Epithelial cell of proximal tubule (primary cell): ENCODE measurements at places on chromosomes 5 and 9. TPM values are rescaled to one million over a fixed set of nuclear protein-coding genes. Genes with fewer than 3 reads are reported as not detected.

Gene KIF12
- 13.5 and 39.3 TPM in 2 replicates for total RNA-seq

Gene CNOT8
- total RNA-seq: 59.5 and 74.7 TPM in 2 replicates

Gene LECT2
- not detected in 2 replicates for total RNA-seq

Gene TMC1
- not detected in 2 replicates for total RNA-seq

DNA sequence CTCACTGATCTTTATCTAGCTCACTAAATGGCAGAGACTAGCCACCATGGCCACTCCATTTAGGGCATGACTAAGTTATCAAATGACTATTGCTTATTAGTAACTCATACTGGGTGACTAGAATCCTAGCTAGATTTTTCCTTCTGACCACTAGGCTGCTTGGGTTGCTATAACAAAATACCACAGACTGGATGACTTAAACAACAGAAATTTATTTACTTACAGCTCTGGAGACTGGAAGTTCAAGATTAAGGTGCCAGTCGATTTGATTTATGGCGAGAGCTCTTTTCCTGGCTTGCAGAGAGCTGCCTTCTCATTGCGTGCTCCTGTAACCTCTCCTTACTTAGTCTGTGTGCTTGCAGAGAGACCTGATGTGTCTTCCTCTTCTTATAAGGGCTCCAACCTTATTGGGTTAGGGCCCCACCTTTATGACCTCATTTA lies 55.0 kb upstream of the APC start:
- no peak for DNase-seq

DNA sequence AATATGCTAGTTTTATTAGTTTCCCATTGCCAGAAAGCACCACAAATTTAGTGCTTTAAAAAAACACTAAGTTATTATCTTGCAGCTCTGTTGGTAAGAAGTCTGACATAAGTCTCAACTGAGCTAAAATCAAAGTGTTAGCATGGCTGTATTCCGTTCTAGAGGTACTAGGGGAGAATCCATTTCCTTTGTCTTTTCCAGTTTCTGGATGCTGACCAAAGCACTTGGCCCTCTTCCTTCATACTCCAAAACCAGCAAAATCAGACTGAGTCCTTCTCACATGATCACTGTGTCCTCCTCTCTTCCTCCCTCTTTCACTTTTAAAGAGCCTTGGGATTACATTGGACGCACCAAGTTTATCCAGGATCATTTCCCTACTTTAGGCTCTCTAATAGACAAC lies 9.5 kb downstream of the CDH18 start:
- no peak for DNase-seq

DNA sequence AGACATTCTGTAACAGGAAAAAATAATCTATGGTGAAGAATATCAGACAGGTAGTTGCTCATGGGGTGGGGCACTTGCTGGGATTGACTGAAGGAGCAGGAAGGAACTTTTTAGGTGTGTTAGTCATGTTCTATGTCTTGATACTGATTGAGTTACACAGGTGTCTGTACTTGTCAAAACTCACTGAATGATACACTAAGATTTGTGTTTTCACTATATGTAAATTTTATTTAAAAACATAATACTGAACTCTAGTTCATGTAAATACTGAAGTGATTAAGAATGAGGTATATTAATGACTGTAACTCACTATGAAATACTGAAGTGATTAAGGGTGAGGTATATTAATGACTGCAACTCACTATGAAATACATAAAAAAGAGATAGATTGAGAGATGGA lies 28.5 kb downstream of the IL6ST start:
- DNase-seq: no peak

- no peak for DNase-seq
These were observed 25.9 kb upstream of the ASPN start for GRCh38 chr9:92508018-92508820.

- DNase-seq: no peak
These were observed 82.8 kb upstream of the TAS2R1 start for GRCh38 chr5:9712911-9713310.

DNA sequence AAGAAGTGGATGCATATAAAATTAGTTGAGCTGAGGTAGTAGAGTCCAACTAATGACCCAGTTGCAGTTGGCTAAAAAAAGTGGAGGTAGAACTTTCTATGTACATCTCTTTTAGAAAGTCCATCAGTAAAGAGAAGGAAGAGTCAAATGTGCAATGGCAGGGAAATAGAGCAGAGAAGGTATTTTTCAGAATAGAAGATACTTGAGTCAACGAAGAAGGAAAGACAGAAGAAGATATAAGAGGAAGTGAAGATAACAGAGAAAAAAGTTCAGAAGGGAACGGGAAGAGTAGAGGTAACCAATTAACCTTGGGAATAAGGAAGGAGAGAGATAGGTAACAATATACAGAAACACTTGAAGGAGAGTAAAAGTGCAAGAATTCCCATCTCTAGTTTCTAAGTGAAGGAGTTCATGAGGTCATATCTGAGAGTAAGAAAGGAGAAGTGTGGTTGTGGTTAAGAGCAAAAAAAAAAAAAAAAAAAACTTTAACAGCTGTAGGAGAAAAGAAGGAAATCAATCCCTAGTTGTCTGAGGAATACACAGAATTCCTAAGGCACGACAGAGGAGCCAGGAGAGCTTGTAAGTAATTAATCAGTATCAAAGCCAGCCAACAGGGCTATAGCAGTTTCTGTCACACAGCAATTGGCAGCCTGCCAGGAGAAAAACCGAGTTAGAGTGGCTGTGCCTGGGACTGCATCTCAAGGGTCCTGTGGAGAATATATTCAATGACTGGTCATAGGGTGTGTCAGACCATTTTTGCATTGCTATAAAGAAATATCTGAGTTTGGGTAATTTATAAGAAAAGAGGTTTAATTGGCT lies 61.0 kb downstream of the ARL15 start:
- no peak for DNase-seq

DNA sequence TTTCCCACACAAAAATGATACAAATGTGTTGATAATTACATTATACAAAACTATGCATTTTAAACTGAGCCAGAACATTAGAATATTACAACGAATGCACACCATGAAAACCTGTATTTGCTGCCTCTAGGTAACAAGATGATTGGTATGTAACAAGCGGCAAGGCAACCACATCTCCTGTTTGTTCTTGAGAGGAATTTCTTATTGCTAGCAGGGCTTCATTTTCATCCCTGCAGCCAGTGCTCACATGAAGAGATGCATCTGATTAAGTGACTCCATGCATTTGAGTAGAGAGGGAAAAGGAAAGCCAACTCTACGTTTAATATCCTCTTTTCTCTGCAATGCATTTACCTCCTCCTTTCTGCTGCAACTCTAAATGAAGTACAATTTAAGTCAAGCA lies 36.6 kb downstream of the FRMD3 start:
- no peak for DNase-seq

DNA sequence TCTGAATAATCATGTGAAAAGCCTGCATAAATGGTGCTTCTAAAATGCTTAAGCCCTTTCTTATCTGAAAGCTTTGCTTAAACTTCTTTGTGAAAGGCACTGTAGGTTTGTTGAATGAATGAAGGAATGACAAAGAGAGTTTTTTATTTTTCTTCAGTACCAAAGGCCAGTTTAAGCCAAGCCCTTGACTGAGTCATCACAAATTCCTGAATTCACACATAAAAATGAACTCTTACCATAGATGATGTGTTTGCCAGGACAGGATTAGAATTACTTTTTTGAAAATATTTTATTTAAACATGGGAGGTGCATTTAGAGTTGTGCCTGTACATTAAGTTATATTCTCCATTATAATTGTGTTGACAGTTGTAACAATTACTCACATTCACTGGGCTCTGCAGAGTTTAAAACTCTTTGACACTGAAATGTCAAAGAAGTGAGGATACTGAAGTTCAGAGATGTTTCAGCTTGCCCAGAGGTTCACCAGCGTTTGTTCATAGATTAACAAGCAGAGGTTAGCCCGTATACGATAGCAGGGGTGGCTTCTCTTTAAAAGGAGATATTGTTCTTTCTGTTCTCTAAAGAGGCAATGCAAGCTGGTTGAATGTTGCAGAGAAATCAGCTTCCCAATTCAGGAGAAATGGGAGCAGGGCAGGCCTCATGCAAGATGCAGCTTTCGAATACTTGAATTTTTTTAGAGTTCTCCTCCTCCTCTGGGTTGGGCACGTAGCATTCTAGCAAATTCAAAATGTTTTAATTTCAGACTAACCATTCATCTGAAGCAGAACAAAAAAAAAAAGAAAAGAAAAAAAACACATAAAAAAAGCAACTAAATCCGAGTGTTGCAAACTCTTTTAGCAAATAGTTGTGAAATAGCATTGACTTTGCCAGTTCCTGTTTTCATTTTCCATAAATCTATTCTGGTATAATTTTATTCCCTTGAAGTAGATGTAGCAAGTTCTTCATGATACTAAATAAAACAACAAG lies 358.7 kb upstream of the KLF4 start:
- DNase-seq: no peak

DNA sequence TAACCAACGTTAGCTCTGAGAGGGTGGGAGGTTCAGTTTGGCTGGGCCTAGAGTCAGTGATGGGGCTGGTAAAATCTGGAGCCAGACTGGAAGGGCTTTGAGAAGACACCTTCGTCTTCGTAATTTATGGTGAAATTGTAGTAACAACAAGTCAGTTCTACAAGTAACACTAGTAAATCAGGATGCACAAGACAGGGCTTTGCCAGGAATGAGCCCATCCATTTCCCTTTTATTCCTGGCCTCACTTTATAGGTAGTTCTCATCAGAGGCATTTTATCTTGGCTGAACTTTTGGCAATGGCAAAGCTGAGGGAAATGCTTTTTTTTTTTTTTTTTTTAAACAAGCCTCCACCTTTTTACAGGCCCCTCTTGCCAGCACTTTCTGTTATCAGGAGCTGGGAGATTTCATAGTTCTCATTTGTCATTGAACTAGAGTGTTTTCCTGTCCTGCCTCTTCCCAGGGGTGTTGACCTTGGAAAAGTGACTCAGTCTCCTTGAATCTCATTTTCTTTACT lies 110.5 kb upstream of the KLF4 start:
- DNase-seq: no peak

GRCh38 chr5:95439801-95440493 lies 48.8 kb downstream of the FAM81B start:
- no peak for DNase-seq

DNA sequence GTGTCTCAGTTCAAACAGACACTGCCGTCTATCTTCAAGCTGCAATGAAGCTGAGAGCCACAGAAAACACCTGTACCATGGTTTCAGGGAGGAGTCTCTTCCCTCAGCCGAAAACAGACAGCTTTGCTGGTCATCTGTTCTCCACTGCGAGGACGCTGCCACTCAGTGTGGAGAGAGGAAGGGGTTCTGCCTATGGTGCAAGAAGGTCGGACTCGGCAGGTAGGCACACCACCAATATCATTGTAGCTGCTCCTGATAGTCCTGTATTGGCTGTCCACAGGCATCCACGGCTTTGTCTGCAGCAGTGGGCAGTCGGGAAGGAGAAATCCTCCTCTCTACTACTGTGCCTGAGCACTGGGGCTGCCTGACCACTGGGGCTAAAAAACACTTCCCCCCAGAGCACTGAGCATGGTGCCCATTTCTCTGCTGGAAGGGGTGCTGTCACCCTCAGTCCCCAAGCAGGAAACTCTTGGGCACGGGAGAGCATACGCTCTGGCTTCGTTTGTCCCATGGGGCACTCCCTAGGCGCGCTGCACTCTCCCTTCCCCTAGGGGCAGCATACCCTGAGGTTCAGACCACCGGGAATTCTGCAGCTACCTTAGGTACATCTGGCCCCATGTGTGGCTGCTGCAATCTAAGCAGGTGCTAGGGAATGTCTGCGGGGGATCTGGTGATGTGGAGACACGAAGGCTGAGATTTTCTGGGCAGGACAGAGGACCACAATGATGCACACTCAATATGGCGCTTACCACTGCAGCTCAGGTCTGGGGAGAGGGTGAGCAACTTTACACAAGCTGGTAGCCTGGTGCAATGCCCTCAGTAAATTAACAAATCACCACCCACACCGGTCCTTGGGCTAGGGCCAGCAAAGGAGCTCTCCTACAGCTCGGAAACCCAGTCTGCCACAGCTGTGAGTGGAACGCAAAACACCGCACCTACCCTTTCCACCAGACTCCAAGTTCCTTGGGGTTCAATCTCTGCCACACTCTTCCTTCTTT lies 880.9 kb upstream of the SEMA6A start:
- DNase-seq: no peak

DNA sequence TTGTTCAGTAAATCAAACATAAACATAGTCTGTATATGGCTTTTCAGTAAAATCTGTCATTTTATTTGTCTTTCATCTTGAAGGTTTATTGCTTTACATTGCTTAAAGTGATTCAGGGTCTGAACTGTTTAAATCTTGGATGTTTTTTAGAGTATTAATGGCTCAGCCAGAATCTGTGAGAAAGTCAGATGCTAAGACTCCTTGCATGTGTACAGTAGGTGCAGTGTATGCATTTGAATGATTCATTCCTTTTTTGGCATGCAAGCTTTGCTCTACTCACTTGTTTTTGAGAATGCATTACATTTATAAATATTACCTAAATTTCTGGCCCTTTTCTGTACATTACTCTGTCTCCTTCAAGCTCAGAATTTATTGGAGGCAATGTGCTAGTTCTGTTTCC lies 271.0 kb upstream of the RIOK2 start:
- DNase-seq: no peak

DNA sequence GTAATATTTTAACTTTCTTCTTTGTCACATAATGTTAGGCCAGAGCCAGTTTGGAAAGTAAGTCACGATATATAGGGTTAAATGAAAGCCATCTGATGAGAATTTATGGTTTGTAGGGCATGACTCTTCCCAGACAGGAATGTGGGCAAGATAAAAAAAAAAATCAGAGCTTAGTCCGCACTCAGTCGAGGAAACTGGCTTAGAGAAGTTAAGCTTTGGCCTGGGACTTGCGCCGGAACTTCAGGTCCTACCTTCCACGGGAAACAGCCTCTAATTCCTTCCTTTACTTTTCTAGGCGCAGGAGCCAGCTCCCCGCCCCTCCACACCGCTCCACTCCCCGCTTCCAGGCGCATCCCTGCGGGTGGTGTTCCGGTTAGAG lies 475 bp downstream of the DDX31 start:
- no peak for DNase-seq

DNA sequence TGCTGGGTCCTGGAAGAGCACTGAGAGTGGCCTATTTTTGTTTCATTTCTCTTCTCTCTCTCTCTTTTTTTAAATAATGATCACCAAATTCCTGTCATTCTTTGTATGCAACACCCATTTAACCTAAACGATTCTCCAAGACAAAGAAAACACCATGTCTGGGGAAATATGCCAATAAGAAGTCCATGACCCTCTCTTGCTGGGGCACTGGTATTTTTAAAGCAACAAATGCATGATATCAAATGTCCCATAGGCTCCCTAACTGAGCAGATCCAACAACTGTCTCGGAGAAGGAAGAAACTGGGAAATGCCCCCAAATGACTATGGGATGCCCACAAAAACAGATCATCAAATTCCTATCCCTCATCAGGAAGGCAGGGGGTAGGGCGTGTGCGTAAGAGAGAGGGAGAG lies 567.4 kb downstream of the CCDC171 start:
- no peak for DNase-seq

GRCh38 chr9:118568704-118569103 lies 800.5 kb downstream of the BRINP1 start:
- DNase-seq: no peak

- no peak for DNase-seq
These were observed 460.5 kb downstream of the MAN2A1 start for GRCh38 chr5:110150199-110150598.
